Stimulated activated CD4-positive, alpha-beta T cell treated with anti-CD3 and anti-CD28 coated beads, Interleukin-1b, Interleukin-23, amount 100 ng/mL, for 1 hour (primary cell): ENCODE measurements at places on chromosomes 5 and 9.

GRCh38 chr5:107868650-107869409, 198.1 kb upstream of the EFNA5 start:
- DNase-seq = no peak

GRCh38 chr9:134925011-134925511, 7.3 kb upstream of the FCN1 start:
- DNase-seq = no peak

GRCh38 chr9:74336161-74336560, 161.0 kb upstream of the RORB start:
- no peak for DNase-seq

- no peak for DNase-seq
Measured at GRCh38 chr9:131651599-131651998, 88.3 kb downstream of the RAPGEF1 start.

DNA sequence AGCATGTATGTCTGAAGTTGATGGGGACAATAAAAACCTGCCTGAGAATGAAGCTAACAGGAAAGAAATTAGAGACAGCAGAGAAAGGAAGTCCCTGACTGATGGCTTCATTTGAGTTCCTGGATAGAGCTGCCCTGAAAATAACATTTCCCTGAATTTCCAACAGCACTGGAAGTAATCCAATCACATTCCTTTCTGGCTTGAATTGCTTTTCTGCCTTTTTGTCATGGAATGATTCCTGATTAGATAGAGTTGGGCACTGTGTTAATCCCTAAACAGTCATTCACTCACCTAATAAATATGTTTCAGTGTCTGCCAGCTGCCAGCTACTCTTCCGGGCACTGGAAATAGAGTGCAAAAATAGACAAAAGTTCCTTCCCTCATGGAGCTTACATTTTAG, 30.0 kb upstream of the SH3RF2 start:
- no peak for DNase-seq

DNA sequence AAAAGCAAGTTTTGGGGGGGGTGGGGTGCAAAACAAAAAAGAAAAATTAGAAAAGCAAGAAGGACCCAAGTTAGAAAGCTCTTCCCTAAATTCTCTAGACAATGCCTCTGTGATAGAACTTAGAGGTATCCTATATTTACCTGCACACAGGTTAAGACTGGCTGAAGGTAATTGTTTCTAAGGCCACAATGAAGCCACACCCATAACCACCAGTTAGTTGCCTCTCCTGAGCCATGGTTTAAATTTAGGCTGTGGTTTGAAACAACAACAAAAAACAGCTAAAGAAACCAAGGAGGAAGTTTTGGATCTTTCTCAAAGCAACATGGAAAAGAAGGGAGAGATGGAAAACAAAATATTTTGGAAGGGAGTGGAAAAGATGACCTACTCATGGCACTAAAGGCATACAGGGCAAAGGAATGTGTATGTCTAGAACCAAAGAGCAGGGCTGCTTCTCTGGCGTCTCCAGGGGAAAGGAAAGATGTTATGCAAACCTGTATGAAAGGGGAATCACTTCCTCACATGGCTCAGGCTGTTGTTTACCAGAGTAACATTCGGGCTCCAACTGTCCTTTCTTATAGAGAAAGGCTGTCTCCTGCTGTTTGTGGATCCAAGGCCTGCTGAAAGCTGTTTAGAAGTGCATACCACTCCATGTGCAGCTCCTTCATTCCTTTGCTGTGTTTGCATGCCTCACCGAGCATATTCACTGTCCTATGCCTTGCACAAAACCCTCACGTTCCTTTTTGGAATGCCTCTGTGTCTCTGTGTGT, 408.9 kb upstream of the MPDZ start:
- DNase-seq = no peak
